ENCODE measurements at places on chromosomes 7 and 10. TPM values are rescaled to one million over a fixed set of nuclear protein-coding genes. Genes with fewer than 3 reads are reported as not detected.

The KLF14 gene
- not detected for total RNA-seq

The INSIG1 gene
- 214 TPM for total RNA-seq

The GRM3 gene
- total RNA-seq = not detected

The HYAL4 gene
- under 0.01 TPM for total RNA-seq

The CAV1 gene
- 322 TPM for total RNA-seq

The CHN2 gene
- total RNA-seq = not detected

The ZCWPW1 gene
- 1.4 TPM for total RNA-seq

The NEUROD6 gene
- total RNA-seq = not detected

The ELN gene
- total RNA-seq = not detected

The CYP2C19 gene
- not detected for total RNA-seq

The BEND7 gene
- 6.0 TPM for total RNA-seq

The TMEM196 gene
- not detected for total RNA-seq

The GRID1 gene
- total RNA-seq = under 0.01 TPM

The ACBD7 gene
- total RNA-seq = 0.48 TPM

The PIK3AP1 gene
- total RNA-seq = 1.1 TPM

The GHRHR gene
- not detected for total RNA-seq

The C10orf88 gene
- total RNA-seq = 8.0 TPM

The CSGALNACT2 gene
- total RNA-seq = 14.5 TPM

The MPP7 gene
- 23.7 TPM for total RNA-seq

All from tracheal epithelial cell (primary cell).